ENCODE measurements at places on chromosomes 5 and 9.

DNA sequence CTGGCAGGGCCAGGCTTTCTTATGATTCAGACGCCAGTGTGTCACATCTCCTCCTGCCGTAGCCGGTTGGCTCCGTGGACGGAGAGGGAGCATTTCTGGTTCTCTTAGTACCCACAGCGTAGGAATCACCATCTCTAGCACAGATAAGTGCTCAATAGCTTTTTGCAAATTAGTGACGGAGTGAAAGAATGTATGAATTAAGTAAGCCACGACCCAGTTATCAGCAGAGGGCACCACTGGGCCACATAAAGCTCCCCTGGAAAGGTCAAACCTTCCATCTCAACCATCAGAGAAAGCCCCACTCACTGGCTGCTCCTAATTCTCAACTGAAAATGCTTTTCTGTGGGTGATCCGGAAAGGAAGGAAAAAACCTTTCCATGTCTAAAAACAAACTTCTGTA, 317.0 kb upstream of the ADCY2 start:
- DNase-seq, result no peak

GRCh38 chr9:3528451-3528850, 2.6 kb upstream of the RFX3 start:
- DNase-seq, result no peak

- no peak for DNase-seq
Observed at GRCh38 chr9:108074900-108075299, 585.3 kb upstream of the KLF4 start.

GRCh38 chr9:93170571-93170970, 13.4 kb upstream of the WNK2 start:
- no peak for DNase-seq

DNA sequence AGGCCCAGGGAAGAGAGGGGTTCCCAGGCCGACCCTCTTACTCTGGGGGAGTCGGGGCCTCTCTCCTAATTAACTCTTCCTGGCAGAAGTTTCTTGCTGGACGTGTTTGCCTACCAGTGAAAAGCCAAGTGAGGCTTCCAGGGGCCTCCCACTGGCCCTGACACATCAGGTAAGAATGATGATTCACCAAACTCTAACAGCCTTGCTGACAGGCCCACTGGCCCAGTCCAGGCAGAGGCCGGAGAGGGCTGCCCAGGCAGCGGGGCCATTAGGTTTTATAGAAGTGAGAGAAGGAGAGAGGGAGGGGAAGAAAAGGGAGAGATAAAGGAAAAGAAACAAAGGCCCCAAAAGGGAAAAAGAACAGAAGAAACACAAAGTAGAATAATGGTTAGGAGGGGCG, 50.8 kb upstream of the FOXE1 start:
- no peak for DNase-seq

GRCh38 chr5:139637438-139638089, 10.6 kb upstream of the CXXC5 start:
- no peak for DNase-seq

GRCh38 chr5:89255845-89256463, 373.0 kb upstream of the MEF2C start:
- peak; percentile 35 for DNase-seq

DNA sequence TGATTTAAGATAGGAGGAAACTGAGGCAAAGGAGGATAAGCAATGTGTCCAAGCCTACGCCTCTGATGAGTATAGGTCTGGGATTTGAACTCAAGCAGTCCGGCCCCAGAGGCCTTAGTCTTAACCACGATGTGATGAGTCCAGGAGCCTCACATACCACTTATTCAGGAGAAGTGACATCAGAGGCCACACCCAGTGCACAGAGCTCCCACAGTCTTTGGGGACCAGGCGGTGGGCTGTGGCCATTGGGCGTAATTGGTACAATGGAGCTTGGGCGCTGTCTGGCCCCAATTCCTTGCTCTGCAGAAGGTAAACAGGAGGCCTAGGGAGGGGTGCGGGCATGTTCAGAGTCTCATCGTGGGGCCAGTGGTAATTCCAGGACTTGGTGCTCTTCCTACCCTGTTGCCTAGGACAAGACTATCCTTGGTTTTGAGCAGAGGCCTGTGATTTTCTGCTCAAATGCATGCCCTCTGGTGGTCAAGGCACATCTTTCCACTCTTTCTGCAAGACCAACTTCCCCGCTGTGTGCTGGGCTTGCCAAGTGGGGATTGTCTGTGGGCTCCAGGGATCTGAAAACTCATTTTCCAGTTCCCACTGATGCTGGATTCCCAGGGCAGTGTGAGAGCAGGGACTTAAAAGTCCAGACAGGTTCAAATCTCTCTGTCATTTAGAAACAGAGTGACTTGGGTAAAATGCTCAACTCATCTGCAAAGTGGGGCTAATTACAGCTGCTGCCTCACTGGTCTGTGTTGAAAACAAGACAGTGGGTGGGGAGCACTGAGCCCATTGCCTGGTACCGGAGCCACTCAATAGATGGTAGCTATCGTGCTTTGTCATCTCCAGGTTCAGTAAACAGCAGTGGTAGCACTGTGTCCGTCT, 15.8 kb downstream of the NDST1 start:
- peak; percentile 58 for DNase-seq

DNA sequence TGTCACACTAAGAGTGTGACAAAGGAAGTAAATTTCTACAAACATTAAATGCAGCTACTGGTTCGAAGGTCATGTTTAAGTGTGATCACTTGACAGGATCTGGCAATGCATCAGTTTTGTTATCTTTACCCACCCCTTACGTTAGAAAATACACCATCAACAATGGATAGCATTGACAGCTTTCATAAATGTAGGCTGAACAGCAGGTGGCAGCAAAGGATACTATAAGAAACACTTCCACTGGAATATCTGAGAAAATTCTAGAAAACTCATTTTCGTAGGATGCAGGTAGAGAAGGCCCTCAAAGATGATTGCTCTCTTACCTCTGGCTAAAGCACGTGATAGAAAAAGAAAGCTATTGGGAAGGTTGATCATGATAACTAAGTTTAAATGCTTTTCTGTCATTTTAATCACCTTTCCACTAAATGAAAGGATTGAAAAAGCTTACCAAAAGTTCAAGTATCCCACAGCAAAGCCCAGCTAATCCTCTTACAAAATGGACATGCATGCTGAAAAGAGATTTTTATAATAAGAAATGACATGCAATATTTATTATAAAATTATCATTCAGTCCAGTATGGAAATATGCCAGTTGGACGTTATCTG, 292.5 kb downstream of the PARP8 start:
- DNase-seq, result no peak

DNA sequence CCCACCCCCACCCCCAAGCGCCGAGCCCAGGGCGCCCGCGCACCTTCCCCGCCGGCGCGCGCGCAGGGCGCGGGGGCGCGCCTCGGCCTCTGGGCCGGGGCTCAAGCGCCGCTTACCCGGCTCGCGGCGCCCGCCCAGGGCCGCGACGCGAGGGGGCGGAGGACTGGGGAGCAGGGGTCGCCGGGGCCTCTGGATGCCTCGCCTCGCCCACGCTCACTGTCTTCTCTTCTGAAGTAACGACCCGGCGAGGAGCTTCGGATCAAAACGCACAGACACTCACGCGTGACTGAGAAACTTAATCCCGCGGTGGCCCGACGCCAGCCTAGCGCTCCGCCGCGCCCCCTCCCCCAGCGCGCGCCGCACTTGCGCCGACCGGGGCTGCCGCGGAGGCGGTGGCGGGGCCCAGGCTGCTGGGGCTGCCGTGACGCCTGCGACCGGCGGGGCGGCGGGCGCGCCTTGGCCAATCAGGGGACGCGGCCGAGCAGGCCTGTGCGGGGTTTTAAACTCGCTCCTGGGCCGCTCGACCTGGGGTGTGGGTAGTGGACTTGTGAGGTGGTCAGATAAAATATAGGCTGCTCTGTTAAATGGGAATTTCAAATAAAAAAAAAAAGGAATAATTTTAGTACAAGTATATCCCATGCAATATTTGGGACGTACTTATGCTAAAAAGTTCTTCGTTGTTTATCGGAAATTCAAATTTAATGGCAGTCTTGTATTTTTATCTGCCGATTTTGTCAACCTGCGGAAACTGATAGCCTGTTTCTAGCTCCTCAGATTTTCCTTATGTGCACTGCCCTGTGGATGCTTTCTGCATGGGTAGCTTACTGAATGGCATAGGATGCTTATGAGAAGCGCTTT, at the start of gene MPDZ:
Gene MPDZ (minus strand): TSS at position 409 of the 858 bp plus-strand sequence. CDS start 29,377 bp downstream, outside the sequence.
- DNase-seq, result no peak

- DNase-seq, result no peak
Observed at GRCh38 chr5:137370096-137371071, 128.7 kb downstream of the SPOCK1 start.

- peak; percentile 35 for DNase-seq
Observed at GRCh38 chr9:12862611-12863410, 88.0 kb downstream of the LURAP1L start.
